Fibroblast of villous mesenchyme (primary cell): ENCODE measurements at places on chromosomes 1 and 21. TPM values are rescaled to one million over a fixed set of nuclear protein-coding genes. Genes with fewer than 3 reads are reported as not detected.
A peak's percentile ranks its signal among the peaks of the same experiment; 100 is the strongest.

SPATA1 gene
- total RNA-seq, result 0.43 and 0.97 TPM in 2 replicates

DNA sequence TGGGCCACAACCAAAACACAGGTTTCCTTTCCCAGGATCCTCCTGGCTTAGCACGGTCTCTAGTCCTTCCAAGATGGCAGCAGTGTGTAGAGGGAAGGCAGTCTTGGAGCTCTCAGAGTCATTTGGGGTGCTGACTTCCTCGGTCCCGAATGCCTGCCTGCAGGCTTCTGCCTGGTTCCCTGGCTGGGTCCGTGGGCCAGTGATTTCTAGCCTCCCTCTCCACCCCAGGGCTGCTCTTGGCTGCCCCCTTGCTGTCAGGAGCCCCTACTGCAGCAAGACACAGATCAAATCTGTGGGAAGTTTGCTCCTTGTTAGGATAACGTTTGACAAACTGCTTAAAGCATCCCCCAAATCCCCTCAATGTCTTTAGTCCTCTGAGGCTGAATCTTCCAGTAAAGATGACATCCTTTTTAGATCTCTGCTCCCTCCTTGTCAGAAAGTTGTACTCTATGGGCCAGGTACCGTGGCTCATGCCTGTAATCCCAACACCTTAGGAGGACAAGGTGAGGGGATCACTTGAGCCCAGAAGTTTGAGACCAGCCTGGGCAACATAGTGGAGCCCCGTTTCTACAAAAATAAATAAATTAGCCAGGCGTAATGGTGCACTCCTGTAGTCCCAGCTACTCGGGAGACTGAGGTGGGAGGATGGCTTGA is 272.5 kb downstream of the RRAGC start:
- peak; percentile 14 for DNase-seq

HPCAL4 gene
- not detected in 2 replicates for total RNA-seq

CSMD2 gene
- total RNA-seq, result 1.3 and 3.0 TPM in 2 replicates

RGSL1 gene
- not detected in 2 replicates for total RNA-seq

ATG4C gene
- 4.5 and 9.5 TPM in 2 replicates for total RNA-seq

PGLYRP3 gene
- total RNA-seq, result not detected in 2 replicates

PCNX2 gene
- total RNA-seq, result 21.9 and 38.4 TPM in 2 replicates

- no peak for DNase-seq
Measured at GRCh38 chr1:6352138-6352563, 41.4 kb downstream of the ACOT7 start.
